ENCODE measurements at places on chromosomes 3 and 15.
A peak's percentile ranks its signal among the peaks of the same experiment; 100 is the strongest.

DNA sequence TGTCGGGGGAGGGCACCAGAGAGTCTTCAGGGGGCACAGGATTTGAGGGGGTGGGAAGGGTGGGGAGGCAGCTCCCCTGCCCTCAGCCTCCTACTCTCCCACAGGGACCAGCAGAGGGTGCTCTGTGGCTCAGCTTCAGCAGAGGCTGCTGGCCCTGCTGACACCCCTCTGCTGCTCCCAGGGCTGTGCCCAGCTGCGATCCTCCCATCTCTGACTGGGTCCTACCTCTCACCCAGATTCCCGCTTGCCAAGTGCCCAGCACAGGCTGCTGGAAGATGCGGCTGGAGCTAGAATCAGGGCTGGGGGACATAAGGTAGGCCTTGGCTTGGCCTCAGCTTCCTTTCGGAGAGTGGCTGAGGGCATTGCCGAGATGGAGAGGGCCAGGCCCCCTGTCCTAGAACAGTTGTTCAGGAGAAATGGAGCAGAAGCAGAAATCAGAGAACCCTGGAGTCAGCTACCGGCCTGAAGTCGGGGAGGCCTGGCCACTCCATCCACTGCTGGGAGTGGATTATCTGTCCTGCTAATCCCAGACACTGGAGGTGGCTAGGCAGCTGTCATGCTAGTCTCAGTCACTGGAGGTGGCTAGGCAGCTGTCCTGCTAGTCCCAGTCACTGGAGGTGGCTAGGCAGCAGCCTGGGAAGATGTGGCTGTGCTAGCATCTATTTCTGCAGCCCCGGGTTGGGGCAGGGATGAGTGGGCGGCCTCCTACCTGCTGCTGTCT lies 3.9 kb downstream of the GRM2 start:
- DNase-seq = no peak

DNA sequence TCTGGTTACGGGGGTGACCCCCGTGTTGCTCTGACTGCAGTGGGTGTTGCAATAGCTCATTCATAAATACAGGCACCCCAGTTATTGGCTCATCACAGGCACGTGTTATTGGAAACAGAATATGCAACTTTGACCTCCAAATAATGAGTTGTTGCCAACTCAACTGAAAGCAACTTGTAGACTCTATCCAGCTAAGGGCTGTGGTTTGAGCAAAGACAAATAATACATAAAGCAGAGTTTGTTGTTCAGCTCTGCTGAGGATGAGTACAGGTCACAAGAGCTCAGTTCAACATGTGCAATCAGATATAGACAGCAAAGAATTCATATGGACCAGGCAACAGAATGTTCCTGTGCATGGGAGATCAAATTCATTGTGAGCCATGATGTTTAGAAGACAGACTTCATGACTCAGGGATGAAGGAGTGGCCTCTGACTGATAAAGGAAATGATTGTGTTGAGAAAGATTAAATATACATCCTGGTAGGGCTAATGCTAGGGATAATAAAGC lies 87.6 kb upstream of the LRIG1 start:
- no peak for DNase-seq

DNA sequence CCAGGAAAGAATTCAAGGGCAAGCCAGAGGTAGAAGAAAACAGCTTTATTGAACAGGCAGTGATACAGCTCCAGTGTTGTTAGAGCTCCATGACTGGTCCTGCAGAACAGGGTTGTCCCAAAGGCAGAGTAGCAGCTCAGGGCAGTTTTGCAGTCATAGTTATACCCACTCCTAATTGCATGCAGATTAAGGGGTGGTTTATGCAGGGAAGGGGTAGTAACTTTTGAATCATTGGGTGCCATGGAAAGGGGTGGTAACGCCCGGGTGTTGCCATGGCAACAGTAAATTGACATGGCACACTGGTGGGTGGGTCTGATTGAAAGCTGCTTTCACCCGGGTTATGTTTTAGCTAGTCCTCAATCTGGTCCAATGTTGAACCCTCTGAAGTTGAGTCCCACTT lies 9.7 kb upstream of the RAB6B start:
- no peak for DNase-seq

DNA sequence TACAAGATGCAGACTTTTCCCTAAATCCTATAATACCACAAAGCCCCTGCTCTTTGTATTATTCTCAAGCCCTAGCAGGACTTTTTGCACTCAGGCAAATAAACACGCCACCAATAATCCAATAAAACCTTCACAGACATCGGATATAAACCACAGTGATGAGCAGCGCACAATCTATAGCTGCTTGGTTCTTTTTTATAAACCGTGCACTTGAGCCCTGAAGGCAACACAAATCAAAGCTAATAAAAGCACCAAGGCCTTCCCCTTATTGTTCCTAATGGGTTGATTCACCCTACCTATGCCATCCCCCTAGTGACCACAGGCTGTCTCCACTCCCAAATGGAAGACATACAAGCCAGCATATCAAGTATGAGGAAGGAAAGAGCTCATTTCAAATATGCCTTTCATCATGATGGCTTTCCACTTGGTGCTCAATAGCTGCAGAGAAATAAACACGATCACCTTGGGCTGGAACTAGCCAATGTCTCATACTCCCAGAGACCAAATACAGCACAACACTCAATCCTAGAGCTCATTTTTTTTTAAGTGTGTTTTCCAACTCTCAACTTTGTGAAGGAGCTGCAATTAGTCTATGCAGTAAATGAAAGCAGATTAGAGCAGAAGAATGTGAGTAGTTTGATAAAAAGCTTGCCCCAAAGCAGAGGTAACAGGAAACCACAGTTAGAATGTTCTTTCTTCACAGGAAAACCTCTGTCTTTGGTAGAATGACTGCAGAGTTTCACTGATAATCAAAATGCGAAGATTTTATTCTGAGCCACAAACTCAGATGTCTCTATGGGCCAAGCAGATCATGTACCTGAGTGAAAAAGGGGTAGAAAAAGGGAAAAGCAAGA lies 573.9 kb downstream of the AGBL1 start:
- DNase-seq = no peak

- DNase-seq = no peak
These were observed 3.7 kb upstream of the GRM2 start for GRCh38 chr3:51703068-51703760.

GRCh38 chr3:15332405-15333098 lies at the start of gene SH3BP5:
Gene SH3BP5, minus strand, starts transcription at chr3:15332586. Its CDS starts 178 bp downstream, at chr3:15332408.
- no peak for DNase-seq

GRCh38 chr3:68515237-68515636 lies 417.1 kb downstream of the TAFA4 start:
- no peak for DNase-seq

DNA sequence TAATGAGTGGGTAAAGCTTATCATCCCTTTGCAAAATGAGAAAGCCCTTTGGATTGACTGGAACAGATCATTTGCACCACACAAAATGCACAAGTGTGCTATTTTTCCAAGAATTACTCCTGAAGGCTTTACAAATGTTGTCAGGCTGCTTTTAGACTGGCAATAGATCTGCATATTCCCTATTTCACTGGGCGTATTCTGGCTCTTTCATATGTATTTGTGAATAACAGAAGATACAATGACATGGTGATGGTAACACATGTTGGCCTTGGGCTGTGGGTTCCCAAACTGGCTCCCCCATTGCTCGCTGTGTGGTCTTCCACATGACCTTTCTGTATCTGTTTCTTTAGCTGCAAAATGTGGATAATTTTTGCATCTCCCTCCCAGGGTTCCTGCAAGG lies 303.4 kb upstream of the CHRM5 start:
- DNase-seq = no peak

GRCh38 chr15:66734961-66735908 lies 33.2 kb downstream of the SMAD6 start:
- no peak for DNase-seq

DNA sequence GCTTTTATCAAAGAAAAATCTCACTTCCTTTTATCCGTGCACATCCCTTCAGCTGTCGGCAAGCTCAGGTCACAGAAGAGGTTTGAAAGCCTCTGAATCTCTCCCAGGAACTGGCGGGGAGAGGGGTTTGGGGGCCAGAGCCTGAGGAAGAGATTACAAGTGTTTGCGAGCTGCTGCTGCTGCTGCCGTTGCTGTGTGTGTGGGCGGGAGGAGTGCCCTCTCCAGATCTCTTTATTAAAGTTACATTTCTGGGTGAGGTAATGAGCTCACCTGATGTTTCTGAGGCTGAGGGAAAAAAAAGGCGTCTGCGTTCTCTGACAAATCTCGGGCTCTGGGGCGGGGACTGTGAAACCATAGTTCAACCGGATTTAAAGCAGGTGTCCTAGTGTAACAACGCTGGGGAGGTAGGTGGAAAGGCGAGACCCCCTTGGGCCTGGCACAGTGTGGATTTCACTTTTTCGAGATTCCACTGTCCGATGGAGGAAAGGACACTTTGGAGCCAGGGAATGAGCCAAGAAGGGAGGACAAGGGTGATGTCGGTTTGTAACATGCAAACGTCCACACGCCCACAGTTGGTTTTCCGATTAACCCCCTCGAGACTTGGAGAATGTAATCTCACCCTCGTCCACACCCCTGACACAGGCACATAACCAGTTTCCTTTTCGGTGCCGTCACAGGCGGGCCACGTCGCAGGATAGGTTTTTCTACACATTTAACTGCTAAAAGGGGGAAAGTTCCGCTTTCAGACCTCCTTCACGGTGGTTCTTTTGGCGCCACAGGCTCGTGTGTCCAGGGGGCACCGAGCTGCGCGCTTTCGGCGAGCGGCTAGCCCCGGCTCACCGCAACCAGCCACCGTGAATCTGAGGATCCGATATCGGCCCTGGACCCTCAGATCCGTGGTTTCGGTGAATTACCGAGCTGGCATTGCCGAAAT lies 2.1 kb downstream of the ALCAM start:
- peak; percentile 80 for DNase-seq

- DNase-seq = no peak
These were observed 88.1 kb downstream of the DHX30 start for GRCh38 chr3:47890828-47891612.

DNA sequence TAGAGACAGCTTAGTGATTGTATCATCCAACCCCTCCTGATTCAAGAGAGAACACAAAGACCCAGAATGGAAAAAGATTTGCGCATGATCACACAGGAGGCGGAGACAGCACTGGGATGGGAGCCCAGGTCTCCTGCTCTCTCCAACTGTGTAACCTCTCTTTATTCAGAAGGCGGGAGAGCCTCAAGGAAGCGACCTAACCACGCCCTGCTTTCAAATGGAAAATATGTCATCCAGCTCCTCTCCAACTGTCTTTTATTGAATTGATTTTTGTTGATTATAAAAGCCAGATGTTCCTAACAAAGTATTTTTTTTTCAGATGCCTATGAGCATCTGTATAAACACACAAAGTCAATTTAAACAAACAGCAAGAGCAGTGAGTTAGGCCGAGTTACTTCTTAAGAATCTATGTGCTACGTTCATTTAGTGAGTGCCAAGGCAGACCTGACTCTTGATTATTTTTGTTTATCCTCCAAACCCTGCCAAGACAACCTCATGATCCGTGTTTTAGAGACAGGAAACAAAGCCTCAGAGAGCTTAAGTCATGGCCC lies 74.5 kb downstream of the BFSP2 start:
- no peak for DNase-seq

GRCh38 chr3:859135-859534 lies 233.7 kb upstream of the CNTN6 start:
- no peak for DNase-seq

DNA sequence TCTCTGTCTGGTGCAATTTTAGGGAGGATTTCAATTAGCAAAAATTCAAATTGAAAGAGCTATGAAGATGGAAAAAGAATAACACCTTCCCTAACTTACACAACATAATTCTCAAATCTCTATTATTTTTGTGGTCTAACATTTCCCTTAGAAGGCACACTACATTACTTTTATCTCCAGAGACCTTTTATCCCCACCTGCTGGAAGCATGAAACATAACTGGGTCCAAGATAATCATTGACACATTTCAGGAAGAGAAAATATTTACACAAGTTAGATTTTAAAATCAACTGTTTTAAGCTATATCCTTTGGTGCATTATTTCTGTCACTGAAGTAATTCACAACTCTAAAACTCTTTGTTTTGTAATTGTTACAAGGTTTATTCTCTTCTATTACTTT lies 779.5 kb downstream of the ROBO1 start:
- DNase-seq = no peak

GRCh38 chr3:188440340-188440972 lies 286.5 kb downstream of the LPP start:
- no peak for DNase-seq

DNA sequence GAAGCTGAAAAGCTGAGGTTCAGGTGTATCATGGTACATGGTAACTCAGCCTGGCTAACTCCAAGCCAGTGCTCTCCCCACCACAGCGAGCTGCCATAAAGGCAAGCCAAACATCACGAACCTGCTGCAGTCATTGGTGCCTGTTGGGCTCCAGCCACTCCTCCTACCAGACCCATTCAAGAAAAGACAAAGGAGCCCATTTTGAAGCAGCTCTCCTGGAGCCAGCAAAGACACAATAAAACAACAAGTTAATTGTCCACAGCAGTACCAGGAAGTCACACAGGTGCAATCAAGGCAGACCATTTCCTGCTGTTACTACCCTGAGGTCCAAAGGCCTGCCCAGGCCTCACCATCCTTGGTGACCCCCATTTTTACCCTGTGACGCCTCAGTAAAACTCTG lies 77.6 kb downstream of the DAPK2 start:
- DNase-seq = no peak

GRCh38 chr15:74768099-74768770 lies 13.6 kb upstream of the CSK start:
- no peak for DNase-seq

DNA sequence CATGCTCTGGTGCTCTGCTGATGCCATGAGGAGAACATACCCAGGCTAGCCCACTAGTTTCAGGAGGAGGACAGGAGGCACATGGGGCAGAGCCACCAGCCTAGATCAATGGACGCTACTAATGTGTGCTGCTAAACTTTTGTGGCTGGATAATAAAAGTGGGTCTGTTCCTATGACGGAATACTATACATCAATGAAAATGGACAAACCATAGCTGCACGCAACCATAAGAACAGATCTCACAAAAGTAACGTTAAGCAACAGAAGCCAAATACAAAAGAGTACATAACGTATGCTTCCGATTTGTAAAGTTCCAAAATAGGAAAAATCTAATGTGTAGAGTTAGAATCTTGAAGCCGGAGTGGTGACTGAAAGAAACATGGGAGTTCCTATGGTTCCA lies 11.5 kb downstream of the B4GALT4 start:
- DNase-seq = no peak

DNA sequence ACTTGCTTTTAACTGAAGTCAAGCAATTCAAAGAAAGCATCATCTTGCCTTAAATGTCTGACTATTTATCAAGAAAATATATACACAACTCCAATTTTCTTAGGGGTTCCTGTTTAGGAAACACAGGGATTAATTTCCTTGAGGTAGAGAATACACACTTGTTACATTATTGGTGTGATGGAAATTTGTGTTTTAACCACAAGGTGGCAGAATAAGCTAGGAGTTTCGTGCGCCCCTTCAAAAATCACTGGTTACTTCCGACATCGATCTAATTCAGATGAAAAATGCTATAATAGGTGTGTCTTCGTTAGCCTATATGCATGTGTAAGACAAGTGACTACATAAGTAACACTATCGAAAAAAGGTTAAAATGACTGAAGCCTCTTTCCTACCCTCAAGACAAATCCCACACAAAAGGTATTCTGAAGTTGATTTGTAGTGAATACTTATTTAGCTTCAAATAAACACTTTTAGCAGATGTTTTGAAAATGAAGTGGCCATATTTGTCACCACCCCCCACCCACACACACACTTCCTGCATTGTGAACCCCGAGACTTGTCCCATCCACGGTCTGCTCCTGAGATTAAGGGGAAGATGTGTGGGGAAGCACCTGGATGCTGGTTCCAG lies 246.5 kb downstream of the ROBO1 start:
- no peak for DNase-seq
